ENCODE measurements at places on chromosomes 5 and 9.

GRCh38 chr9:117044241-117044640 is 357.1 kb downstream of the TRIM32 start:
- DNase-seq = no peak

- DNase-seq = no peak
Observed at GRCh38 chr9:91047993-91048607, 246.5 kb downstream of the SYK start.

DNA sequence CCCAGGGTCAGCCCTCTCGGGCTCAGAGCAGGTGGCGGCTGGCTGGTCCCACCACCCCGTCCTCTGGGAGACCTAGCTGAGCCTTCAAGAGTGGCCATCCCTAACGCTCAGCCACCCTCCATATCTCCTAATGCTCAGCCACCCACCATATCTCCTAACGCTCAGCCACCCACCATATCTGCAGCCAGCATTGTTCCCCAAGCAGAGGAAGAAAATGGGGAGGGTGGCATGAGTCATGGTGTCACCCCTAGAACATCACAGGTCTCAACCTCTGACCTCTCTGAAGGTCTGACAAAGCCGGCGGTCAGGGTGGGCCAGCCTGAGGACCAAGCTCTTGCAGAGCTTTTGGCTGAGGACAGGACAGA is 14.7 kb downstream of the LHX3 start:
- DNase-seq = no peak

GRCh38 chr9:72726947-72727346 is 205.5 kb downstream of the TMC1 start:
- no peak for DNase-seq

GRCh38 chr5:150313921-150314716 is 11.4 kb upstream of the ARSI start:
- DNase-seq = no peak

DNA sequence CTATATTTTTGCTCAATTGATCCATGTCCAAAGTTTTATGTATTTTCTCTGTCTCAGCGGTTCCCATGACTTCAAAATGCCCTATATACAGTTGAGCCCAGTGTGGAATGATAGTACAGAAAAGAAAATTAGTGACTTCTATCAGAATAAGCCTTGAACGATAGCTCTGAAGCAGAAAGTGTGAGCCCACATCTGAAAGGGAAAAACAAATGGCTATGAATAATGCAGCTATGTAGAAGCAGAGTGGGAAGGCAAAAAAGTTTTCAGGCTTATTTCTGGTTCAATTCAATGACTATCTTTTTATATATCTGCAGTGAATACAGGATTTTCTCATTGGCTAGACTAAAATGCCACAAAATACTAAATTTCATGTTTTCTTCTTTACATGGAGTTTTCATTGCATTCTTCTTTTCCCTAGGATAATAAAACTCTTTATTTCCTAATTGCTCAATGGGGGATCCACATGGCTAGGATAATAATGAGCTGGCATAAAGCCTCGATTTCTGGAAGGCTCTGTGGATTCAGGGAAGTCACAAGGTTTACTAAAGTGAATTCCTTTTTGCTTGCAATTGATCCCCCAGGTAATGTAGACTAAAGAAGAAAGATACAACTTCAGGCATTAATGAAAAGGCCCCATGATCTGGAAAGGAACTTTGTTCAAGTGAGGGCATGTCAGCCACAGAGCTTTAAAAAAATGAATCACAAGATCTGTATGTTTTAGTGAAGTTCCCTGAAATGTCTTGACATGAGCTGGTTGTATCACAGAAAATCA is 377.0 kb upstream of the RIOK2 start:
- DNase-seq = no peak

DNA sequence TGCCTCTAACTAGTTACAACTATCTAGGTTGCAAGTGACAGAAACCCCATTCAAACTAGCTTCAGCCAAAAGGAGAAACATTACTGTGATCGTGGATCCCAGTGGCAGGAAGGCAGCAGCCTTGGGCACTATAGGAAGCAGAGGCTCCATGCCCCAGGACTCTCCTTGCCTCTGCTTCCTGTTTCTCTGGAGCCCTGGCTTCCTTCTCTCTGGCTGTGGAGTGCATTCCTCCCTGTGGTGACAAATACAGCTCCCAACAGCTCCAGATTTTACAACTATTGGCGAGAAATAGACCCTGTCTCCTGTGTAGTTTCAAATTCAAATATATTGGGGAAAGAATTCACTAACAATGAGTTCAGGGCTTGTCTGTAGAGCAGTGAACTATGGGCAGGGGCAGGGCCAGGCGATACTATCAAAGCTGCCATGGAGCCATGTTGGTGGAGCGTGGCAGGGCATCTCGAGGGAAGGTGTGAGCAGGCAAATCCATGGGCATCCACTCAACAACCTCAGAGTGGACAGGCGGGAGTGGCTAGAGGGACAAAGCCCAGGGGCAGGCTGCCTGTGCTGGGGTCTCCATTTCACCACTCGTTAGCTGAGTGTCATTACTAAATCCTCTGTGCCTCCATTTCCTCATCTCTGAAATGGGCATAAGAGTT is 189.5 kb downstream of the ERCC6L2 start:
- no peak for DNase-seq

- no peak for DNase-seq
Observed at GRCh38 chr9:16721972-16722371, 148.5 kb downstream of the BNC2 start.

DNA sequence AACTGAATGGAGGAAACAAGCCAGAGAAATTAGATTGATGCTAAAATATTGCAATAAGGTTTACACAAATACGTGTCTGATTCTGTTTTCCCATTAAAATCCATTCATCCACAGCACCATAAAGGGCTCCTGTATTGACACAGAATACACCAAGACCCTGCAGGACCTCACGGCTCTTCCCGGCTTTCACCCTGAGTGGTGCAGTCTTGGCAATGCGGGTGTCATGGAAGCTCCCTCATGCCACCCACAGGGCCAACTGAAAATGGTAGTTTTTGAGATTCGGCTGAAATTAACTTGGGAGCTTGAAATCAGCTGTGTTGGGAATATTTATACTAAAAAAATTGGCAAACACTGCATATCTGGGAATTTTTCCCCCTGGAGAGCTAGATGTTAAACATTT is 17.3 kb upstream of the EXOC3 start:
- DNase-seq = no peak

DNA sequence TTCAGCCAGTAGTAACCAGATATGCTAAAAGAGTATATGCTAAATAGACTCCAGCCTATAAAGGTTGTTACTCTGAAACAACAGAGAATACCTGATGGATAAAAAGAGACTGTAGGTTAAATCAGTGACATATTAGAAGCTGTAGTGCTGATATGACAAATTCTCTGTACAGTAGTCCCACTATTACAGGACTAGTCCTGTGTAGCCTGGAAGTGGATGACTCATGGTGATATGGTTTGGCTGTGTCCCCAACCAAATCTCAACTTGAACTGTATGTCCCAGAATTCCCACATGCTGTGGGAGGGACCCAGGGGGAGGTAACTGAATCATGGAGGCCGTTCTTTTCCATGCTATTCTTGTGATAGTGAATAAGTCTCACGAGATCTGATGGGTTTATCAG is 276.2 kb upstream of the POU5F2 start:
- no peak for DNase-seq

DNA sequence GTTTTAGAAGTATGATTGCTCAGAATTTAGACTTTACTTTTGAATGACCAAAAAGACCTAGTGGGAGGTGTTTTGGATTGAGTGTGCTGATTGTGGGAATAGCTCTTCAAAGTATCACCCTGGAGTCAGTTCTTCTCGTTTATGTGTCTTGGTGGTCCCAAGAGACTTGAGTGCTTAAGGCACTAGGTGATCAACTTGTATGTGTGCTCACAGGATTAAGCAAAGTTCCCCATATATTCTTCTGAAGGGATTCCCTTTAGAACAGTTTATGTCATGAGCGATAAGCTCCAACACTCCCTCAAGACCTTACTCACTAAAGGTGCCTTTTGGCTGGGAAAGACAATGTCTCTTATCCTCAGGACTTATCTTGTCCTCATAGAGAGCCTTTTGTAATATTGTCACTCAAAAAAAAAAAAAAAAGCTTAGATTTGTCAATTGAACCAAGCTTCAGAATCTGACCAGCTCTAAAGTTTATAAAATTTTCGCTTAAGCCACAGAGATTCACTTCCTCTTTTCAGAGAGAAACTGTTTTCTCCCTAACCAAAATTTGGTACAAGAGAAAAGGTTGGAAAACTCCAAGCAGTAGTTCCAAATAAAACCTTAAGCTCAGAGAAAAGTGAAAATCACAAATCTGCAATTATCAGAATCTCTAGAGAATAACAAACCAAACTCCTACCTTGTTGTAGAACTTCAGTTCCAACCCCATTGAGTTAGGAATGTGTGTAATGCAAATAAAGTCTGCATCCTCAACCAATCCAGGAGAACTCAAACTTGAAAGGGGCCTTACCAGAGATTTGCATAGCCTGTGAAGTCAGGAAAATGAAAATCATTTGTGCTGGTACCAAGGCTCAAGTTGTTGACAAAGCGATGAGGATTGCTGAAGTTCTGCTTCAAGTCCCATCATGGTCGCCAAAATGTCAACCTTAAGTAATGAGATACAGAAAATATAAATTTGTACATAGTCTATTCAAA is 40.0 kb upstream of the PDZD2 start:
- no peak for DNase-seq

DNA sequence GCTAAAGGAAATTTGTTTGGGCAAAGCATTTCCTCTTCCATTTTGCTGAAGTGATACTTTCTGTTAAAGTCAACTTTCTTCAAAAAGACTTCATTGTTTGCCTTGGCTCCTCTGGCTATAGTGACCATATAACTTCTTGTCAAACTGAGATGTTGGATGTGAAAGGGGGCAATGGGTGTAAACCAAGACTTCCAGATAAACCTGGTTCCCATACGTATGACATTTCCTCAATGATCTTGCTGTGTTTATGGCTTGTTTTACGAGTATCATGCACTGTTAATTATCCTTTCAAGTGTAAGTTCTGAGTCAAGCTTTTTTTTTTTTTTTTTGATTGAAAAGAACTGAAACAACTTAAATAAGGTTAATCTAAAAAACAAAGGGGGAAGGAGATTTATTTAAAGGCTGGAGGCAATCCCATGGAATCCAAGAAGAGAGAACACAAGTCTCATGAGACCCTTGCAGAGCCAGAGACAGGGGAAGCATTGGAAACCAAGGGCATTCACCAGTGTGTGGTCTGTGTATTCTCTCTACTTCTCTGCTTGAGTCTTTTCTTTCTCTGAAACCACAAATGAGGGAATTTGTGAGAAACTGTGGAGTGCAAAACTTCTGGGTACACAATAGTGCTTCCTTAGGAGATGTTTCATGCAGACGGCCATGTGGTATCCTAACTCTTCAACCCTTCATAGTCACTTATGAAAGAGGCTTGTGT is 335.3 kb downstream of the RAB3C start:
- DNase-seq = no peak

GRCh38 chr5:54150841-54151240 is 159.5 kb downstream of the ARL15 start:
- DNase-seq = no peak

- DNase-seq = no peak
Observed at GRCh38 chr9:115513148-115513547, 395.2 kb upstream of the TNC start.

- DNase-seq = no peak
Observed at GRCh38 chr5:80453366-80453765, 34.5 kb upstream of the FAM151B start.

DNA sequence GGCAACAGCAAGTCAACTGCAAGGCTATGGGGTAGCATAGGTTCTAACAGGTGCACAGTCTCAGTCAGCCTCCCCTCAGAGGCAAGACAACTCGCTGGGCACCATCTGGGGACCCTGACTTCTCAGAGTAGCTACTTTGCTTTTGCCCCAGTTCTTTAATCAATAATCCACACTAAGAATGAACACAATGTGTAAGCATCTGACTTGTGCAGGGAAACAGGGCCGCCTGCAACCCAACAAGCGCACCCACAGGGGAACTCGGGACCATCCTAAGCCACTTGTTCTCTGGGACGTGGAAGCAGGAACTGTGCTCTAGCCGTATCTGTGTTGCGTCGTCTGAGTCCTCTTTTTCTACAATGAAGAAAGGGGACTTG is 1.9 kb downstream of the MOB3B start:
- no peak for DNase-seq

DNA sequence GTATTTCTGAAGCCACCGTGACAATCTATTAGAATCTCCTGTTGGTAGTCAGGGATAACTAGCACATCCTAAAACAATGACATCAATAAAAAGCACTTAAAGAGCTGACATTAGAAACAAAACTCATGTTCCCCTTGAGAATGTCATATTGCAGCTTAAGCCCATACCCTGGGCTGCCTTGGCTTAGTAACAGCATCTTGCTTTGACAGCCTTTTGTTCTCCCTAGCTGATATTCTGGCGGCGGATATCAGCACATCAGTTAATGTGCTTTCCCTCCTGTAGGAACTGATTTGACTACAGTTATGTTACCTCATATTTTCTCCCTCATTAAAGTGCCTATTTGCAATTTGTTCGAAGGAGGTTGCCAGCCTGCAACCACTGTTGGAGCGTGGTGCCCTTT is 214.1 kb downstream of the CD180 start:
- DNase-seq = no peak

- DNase-seq = no peak
Observed at GRCh38 chr5:59037453-59037852, 454.6 kb downstream of the RAB3C start.

DNA sequence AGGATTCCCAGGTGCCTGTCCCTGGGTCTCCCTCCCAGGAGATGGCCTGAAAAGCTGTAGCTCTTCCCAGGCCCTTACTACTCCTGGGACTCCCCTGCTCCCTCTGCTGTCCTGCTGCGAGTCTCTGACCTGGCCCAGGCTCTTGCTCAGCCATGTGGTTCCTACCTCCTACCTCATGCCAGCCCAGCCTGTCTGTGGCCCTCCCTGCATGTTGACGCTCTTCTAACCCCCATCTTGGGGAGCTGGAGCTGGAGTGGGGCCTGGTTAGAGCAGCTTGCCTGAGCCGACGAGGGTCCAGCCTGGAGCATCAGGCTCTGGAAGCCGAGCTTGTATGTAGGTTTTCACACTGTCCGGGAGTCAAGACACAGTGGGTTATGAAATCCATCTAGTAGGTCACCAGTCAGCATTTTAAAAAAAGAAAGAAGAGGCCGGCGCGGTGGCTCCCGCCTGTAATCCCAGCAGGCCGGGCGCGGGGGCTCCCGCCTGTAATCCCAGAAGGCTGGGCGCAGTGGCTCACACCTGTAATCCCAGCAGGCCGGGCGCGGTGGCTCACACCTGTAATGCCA is 244.4 kb downstream of the FANCC start:
- no peak for DNase-seq

DNA sequence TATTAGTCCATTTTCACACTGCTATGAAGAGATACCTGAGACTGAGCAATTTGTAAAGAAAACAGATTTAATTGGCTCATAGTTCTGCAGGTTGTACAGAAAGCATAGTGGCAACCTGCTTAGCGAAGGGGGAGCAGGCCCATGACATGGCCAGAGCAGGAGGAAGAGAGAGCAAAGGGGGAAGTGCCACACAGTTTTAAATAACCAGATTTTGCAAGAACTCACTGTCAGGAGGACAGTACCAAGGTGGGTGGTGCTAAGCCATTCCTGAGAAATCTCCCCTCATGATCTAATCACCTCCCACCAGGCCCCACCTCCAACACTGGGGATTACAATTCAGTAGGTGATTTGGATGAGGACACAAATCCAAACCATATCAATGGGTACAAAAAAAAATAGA is 16.8 kb upstream of the PCSK5 start:
- DNase-seq = no peak

Measured in HCT116 (cell line).